ENCODE measurements at places on chromosomes 2 and 18.

DNA sequence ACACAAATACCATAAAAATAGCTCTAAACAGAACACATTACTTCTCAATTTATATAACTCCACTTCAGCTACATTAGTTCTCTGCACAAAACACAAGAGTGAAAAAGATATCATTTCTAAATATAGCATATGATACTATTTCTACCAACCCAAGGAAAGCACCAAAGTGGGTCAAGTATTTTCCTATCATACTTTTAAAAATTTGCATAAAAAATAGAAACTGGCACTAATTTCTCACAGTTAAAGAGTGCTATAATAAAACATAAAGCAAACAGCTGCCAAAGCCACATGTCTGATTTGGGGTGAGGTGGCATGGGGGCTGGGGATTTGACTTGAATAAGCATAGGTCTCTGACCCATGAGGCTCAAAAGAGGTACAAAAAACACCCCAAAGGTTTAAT is 61.5 kb downstream of the BARD1 start:
- DNase-seq = no peak

DNA sequence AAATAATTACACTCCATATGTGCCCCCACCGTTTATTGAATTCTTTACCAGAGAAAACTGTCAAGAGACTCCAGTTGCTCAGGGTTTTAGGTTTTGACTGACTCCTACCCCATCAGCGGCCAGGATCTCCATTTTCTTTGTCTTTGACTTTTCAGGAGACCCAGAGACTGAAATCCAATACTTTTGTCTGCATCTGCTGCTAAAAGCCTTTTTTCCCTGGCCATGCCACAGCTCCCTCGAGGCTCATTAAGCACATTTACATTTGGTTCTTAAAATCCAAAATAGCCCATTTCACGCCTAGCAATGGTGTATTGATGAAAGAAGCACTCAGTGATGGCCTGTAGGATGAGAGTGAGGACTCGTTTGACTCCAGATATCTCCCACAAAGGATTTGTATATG is 332.6 kb upstream of the ACVR2A start:
- no peak for DNase-seq

- DNase-seq = peak; percentile 42
These were observed 138.0 kb downstream of the AKAIN1 start for GRCh38 chr18:5058768-5059695.

- DNase-seq = no peak
These were observed 547.3 kb downstream of the PLCL1 start for GRCh38 chr2:198351647-198352046.

DNA sequence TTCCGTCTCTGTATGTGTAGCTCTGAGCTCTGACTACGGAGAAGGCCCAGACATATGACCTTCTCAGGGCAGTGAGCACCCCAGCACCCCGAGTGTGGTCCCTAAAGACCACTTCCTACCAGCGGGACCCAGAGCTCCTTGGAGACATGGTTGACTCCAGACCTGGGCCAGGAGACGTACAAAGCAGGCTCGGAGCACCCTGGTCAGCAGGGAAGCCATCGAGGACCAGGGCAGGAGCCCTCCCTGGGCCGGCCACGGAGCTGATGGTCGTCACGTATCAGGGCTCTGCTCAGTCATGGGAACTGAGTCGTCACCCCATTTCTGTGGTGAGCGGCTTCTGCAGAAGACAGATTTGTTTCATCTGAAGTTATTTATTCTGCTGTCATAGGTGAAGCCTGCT is 12.8 kb upstream of the NEU4 start:
- no peak for DNase-seq
